ENCODE measurements at places on chromosomes 4 and X.

DNA sequence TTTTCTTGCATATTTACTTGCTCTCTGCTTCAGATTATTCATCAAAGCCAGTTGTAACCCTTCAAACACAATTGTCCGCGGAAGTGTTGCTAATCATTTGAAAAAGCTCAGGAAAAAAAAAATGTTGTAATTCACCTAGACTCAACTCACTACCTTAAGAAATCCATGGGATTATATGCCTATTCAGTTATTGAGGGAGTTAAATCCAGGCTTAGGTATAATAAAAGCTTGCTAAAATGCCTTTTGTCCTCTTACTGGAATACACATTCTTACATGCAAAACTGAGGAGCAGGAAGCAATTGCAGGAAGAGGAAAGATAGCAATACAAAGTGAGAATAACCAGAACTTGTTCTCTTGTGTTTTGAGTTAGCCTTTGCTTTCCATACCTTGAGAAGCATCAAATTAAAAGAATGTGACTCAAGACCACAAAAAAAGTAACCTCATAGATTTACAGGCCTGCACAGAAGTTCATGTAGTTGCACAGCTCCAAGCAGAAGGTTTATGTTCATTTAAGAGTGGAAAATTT is 91.4 kb upstream of the FAM241A start:
- no peak for DNase-seq

DNA sequence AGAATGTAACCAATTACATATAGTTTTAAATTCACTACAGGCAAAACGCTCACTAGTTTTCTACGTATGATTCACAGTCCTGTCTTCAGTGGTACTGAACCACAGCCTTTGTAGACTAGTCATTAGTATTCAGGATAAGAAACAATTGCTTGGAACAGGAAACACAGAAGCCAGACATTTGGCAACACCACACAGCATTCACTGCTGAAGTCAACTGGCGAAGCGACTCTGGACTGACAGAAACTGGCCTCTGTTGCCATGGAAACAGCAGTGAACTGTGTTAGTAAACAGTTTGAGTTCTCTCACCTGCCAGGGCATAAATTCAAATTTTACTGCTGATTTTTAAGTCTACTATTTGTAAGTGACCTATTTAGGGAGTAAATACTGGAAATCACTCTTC is 57.6 kb downstream of the MAPK10 start:
- no peak for DNase-seq

- no peak for DNase-seq
These were observed 4.3 kb upstream of the RAPGEF2 start for GRCh38 chr4:159098482-159099127.

GRCh38 chrX:55697381-55697780 is 20.2 kb upstream of the RRAGB start:
- no peak for DNase-seq

GRCh38 chr4:8379771-8380170 is 60.8 kb downstream of the ACOX3 start:
- no peak for DNase-seq

DNA sequence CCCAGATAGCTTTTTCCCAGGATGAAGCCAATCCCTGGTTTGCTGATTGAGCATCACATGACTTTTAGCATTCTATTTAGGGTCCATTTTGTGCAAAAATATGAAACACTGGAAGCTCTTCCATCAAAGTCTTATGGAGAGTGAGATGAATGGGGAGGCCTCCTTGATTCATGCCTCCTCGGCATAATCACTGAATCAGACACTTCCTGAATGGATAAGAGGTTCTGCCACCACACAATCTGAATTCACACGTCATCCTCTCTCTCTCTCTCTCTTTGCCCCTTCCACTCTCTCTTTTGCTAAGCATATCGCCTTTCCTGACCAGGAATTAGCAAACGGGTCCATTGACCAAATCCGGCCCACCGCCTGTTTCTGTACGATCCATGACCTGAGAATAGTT is 68.7 kb downstream of the CRMP1 start:
- no peak for DNase-seq

DNA sequence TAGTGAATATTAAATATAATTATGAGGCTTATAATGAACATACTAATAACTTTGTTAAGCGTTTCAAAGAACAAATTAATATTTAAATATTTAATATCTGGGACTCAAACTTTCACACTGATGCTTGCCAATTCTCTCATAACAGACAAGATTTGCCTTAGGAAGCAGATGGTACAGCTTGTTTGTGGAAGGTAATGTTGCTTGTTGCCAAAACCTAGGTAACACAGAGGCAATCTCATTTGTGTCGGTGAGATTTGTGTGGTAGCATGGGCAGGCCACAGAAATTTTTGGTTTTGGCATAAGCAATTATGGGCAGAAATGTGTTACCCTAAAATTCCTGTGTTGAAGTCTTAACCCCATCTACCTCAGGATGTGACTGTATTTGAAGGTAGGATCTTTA is 114.9 kb upstream of the AFF2 start:
- no peak for DNase-seq

- no peak for DNase-seq
These were observed 1.5 kb downstream of the ADRA2C start for GRCh38 chr4:3767570-3768288.

DNA sequence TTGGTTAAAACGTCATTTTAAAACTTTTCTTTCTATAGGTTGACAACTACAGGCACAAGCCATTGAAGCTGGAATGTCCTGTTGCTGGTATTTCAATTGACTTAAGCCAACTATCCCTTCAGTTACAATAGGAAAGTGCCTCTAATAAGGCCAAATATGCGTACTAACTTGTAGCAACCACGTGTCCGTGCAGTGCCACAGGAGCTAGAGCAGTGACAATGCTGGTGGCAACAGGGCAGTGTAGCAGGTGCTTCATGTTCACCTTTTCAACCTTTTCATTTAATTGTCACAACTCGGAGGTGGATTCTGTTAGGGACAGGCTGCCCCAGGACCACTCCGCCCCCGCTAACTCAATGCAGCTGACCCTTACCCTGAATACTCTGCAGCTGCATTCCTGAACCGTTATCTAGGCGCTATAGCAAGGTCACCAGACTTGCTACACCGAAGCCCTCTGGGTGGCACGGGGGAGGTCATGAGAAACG is 37.7 kb downstream of the ERVMER34-1 start:
- peak; percentile 52 for DNase-seq

DNA sequence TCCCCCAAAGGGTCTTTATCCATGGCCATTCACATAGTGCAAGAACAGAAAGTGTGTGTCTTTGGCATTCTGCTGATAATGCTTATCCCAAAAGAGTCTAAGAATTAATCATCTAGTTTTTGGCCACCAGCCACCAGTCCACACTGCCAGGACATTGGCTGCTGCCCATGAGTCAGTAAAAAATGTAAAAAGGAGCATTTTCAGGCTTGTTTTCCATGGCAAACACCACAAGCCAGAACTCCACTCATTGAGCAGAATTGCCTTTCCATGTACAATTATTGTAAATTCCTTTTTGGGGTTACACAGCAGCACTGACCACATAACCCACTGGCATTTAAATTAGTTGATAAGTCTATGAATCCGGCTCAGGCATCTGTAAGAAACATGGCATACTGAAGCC is 89.2 kb upstream of the PRDX4 start:
- DNase-seq, result no peak

- no peak for DNase-seq
These were observed 184.9 kb downstream of the RAPGEF2 start for GRCh38 chr4:159287767-159288166.

DNA sequence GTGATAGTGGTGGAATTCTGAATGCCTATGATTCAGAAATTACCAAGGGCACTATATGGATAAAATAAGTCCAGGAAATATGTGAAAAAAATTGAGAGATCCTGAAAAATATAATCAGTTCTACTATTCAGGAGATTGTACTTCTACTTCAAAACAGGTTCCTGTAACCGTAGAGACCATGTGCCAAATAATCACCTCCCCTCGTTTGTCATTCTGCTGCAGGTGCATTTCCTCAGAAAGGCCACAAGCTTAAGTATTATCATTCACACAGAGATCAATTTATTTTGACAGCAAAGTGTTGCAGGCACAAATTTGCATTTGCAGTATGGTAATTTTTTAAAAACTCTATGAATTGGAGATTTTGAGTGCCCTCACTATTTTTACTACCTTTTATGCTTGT is 1000.0 kb downstream of the CCSER1 start:
- no peak for DNase-seq

GRCh38 chrX:115350711-115351381 is 61.3 kb downstream of the LUZP4 start:
- no peak for DNase-seq

DNA sequence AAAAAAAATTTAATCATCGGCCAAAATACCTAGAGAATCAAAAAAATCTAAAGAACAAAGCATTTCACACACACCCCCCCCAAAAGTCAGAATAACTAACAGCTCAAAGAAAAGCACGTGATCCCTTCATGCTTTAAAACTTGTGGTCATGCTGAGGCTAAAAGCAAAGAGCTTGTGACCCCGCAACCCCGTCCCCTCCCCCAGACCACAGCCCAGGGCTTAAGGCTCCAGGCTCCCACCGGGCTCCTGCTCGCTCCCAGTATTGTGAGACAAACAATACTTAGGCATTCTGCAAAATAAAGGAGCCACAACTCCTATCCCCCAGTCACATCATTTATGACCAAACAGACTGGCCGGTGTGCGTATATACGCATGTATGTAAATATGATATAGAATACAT is 62.1 kb upstream of the CCDC160 start:
- no peak for DNase-seq

DNA sequence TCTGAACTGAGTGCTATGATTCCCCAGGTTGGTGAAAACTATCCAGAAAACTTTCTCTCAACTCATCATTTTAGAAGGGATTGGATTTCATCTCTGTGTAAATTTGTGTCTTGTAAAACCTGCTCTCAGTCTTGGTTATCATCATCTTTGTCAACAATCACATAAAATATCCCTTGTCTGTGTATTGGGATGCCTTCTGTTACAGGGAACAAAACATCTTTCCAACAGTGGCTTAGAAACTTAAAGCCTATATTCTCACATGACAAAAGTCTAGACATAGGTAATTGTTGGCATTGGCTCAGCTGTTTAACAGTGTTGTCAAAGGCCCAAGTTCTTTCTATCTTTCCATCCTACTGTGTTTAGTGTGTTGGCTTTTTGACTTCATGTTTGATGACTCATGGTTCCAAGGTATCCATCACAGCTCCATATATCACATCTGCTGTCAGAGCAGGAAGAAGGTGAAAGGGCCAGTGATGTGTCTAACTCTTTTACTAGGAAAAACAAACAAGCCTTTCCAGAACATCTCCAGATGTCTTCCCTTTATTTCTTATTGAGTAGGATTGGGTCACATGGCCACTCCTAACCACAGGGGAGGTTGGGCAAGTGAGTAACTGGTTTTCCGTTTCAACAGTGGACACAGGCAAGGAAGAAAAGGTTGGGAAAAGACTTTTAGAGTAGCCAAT is 65.0 kb downstream of the PHEX start:
- no peak for DNase-seq

- peak; percentile 56 for DNase-seq
These were observed 3.3 kb downstream of the RELL1 start for GRCh38 chr4:37682701-37683401.

DNA sequence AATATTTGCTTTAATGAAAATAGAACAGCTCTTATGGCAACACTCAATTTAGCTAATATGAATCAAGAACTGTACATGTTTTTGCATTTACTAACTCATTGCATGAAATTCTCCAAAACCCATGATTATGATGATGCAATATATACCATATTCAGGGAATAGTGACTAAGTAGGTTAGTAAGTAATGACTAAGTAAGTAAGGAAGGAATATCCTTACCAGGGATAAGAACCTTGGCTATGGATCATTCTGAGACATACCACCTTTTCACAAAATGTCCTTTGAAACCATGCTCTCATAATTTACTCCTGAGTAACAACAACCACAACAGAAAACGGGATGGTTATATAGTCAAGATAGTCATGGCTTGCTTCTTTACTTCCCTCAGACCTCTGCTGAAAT is 1513.0 kb downstream of the STIM2 start:
- no peak for DNase-seq

GRCh38 chr4:38378478-38378877 is 285.5 kb upstream of the KLF3 start:
- DNase-seq, result no peak

DNA sequence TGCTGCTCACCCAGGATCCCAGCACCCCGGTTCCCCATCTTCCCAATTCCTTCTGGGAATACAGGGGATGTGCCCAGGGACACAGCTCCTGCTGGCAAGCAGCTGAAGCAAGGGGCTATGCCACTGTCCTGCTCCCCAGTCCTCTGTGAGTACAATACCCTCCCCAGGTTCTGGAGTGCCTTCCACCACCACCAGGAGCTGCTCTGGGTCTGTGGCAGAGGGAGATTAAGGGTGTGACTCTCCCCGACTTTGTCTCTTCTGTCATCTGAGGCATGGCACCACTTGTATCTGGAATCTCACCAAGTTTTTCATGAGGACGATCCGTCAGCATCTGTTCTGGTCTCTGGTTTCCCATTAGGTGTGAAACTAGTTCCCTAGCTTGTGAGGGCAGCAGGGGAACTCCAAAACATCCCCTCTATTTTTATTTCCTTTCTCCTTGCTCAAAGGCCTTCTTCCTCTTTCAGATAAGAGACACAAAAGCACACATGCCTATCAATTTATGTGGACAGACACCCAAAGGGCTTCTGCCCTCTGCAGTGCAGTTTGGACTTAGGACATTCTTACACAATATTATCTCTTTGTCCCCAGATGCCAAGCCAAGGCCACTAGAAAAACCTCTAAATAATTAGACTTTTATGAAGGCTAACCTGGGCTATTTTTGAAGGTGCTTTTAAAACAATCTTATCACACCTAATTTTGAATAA is 26.8 kb downstream of the MGST2 start:
- peak; percentile 17 for DNase-seq

DNA sequence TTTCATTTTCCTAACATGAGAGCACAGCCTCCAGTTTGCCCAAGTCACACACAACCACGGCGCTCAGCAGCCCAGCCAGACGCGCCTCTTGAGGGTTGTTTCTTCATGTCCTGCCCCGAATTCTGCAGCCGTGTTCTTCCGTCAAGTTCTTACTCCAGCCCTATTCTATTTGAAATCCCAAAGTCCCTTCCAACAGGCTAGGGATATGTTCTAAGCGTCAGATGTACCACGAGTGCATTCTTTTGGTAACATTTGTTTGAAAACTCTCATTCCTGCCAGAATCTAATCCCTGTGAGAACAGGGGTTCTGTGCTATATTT is 23.1 kb downstream of the ACSL1 start:
- DNase-seq, result no peak

GRCh38 chrX:3252744-3253143 is 93.7 kb downstream of the MXRA5 start:
- DNase-seq, result peak; percentile 2

GRCh38 chr4:31160146-31160545 is 440.0 kb downstream of the PCDH7 start:
- DNase-seq, result no peak

DNA sequence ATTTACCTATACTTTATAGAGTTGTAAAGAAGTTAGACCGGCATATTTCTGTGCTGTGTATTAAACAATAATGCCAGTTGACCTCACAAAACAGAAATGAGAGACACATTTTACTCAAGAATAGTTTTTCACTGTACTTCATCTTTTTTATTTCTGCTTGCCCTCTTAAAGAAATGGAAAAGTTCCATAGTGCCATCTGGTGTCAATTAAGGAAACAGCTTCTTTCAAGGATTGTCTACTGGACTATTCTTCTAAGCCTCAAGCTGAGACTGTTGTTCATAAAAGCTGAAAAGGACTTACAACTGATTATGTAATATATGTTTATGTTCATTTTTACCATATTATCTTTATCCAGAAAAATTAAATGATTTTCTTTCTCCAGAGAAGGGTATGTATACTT is 1523.7 kb downstream of the ARAP2 start:
- DNase-seq, result peak; percentile 60

- DNase-seq, result no peak
These were observed 17.0 kb upstream of the ATP6AP2 start for GRCh38 chrX:40563784-40564183.

- DNase-seq, result no peak
These were observed 207.8 kb downstream of the ADGRL3 start for GRCh38 chr4:61407642-61408618.
